Type B pancreatic cell (in vitro differentiated cells): ENCODE measurements at places on chromosomes 3 and 15. TPM values are rescaled to one million over a fixed set of nuclear protein-coding genes. Genes with fewer than 3 reads are reported as not detected.

DNA sequence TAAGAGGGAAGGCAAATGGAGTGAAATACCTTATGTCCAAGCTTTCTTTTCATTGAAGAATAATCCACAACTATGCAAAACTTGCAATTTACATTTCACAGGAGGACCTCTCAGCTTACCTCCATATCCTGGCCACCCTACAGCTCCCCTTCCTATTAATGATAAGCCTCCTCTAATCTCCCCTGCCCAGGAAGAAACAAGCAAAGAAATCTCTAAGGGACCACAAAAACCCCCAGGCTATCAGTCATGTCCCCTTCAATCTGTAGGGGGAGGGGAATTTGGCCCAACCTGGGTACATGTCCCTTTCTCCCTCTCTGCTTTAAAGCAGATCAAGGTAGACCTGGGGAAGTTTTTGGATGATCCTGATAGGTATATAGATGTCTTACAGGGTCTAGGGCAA, 11.0 kb upstream of the OSBPL11 start:
- no peak for DNase-seq

TUSC7 gene
- total RNA-seq = not detected in 2 replicates

- DNase-seq = no peak
These were observed 686.2 kb upstream of the NR2F2 start for GRCh38 chr15:95644100-95644875.

- DNase-seq = no peak
These were observed 98.5 kb downstream of the FRMD5 start for GRCh38 chr15:44096596-44096995.

DNA sequence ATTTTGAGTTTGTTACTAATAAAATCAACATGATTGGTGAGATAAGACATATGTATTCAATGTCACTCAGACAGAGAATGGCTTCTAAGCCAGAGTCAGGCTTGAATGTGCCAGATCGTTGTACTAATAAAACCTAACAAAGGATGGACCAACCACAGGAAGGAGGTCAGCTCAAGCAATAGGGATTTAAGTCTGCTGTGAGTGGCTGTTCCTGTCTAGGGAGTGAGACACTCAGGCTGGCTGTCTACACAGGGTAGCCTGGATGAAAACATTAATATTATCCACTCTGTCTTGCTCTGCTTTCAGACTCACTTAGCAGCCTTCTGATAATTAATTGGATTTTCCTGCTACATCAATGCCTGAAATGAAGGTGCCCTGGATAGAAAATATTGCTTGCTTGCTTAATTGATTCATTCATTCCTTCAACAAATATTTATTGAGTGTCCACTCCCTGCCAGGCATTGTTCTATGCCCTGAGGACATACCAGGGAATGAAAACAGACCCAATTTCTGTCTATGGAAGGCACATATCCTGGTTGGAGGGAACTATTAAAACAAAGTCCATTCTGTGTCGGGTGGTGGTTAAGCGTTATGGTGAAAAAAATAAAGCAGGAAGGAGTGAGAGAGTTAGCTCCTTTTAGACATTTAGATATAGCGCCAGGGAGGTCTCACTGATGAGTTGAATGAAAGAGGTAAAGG, 239.4 kb downstream of the CHST2 start:
- DNase-seq = no peak

DNA sequence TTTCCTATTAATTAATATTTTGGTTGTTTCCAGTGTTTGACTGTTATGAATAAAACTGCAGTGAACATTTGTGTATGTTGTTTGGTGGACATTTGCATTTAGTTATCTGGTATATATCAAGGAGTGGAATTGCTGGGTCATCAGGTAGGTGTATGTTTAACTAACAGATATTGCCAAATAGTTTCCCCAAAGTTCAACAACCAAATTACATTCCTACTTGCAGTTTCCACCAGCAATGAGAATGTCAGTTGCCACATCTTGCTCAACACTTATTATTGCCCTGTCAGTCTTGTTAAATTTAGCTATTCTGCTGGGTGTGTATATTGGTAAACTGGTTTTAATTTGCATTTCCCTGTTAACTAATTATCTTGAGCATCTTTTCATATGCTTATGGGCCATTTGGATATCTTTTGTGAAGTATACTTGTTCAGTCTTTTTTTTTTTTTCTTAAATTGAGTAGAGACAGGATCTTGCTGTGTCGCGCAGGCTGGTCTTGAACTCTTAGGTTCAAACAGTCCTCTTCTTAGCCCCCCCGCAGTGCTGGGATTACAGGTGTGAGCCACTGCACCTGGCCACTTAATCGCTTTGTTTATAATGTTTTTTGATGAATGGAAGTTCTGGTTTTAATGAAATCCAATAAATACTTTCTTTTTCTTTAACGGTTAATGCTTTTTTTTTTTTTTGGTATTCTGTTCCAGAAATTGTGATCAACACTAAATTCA, 7.9 kb downstream of the FEM1B start:
- DNase-seq = no peak

- DNase-seq = no peak
These were observed 45.7 kb upstream of the SKOR1 start for GRCh38 chr15:67779549-67780111.

DNA sequence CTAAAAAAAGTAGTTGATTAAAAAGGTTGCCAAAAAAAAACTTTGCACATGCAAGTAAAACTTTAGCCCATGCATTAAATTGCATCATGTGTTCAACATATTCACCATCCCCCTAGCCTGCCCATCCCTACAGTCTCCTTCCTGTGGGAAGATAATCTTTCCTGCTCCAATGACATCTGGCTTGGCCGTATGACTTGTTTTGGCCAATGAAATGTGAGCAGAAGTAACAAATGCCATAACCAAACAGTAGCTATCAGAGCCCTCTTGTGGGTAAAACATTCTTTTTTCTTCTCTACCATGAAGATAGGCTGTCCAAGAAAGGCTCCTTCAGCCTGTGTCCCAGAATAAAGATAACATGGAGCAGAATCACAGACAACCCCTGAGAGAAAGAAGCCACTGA, 15.3 kb downstream of the ERC2 start:
- no peak for DNase-seq

- DNase-seq = no peak
These were observed 36.8 kb upstream of the GOLGA6L2 start for GRCh38 chr15:23483821-23484299.

- no peak for DNase-seq
These were observed 223.6 kb upstream of the TBL1XR1 start for GRCh38 chr3:177420651-177421480.

GRCh38 chr3:42905740-42906069, 237 bp upstream of the ZNF662 start:
- no peak for DNase-seq

GRCh38 chr3:28986922-28987321, 293.9 kb upstream of the RBMS3 start:
- DNase-seq = no peak

DNA sequence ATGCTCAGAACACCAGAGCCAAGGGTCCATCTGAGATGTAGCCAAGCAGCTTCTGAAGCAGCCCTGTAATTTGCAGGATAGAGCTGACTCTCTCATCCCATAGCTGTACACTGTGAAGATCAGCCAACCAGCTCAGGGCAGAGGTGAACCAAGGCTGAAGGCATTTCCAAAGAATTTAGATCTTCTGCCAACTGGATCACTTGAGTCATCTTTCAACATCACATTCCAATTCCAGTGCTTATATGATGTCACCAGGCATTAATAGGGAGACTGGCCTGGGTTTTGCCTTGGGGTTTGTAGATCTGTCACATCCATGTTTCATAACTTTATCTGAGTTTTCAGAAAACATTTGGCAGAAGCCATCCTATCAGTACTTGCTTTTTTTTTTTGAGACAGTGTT, 98.2 kb downstream of the NR2F2 start:
- DNase-seq = no peak

DNAH1 gene
- total RNA-seq = 2.6 and 7.3 TPM in 2 replicates

SCG3 gene
- total RNA-seq = 13.0 and 18.2 TPM in 2 replicates

DNA sequence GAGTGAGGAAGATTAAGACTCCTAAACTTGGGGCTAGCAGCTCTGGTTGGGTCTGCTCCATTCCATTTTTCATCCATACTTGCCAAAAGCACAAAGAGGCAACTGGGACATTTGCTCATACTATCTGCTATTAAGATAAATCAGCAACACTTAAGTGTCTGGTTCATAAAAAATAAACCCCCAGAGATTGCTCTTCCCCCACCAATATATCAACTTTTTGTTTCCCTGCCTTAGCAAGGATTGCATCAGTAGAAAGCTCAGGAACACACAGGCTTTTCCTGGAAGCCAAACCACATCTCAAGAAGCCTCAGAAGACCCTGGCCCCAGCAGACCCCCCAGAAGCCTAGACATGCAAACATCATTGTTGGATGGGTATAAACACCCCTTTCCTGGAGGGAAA, 232.4 kb upstream of the WNT5A start:
- no peak for DNase-seq

NTRK3 gene
- total RNA-seq = 2.9 and 16.9 TPM in 2 replicates

DNA sequence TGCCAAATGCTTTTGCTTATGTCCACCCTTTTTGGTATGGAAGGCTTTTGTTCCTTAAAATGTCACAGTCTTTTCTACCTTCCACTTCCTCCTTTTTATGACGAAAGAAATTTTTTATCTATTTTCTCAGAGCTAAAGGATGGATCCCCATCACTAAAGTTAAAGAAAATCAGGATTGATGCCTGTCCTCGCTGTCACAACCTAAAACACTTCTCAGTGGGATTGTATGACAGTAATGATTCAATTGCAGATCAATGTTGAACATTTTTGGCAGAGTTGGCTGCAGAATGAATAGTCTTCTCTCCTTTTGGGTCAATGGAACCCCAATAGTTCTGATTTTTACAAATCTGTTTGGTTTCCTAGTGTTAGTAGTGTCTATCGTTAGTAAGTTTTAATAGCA, 549.8 kb upstream of the ROBO2 start:
- no peak for DNase-seq

DNA sequence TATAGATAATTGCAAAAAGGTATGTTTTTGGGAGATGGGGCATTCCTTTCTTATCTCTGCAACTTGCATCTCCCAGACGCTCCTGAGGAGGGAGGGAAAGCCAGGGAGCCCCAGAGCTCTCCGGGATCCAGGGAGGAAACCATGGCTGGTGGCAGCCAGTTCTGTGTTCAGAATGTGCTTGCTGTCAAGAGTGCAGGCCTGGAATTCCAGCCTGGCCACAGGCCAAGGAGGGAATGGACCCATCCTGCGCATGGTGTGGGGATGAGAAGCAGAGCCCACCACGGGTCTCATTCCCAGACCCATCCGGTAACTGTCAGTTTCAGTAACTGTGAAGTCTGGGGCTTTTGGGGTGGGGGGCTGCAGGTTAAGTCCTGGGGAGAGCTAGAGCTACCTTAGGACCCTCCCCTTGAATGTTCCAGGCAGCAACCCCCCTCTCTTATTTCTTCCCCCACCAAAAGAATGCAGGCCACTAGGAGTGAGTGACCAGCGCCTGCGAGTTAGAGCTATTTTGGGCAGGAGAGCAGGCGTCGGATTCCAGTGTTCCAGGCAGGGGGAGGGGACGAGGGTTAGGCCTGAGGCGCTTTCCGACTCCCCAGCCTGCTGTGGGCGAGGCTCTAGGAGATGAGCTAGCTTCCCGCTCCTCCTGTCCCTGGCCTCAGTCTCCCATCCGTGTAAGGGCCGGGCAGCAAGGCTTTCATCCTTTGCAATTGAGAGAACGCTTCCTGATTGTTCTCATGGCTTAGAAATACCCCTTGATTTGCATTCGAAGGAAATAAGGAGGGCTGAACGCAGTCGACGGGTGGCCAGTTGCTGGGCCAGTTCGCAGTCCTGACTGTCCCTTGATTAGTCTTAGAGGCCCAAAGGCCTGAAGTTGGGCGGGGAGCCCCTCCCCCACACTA, 781 bp upstream of the DAG1 start:
- DNase-seq = peak; percentile 75

- no peak for DNase-seq
These were observed 1.7 kb upstream of the PPARG start for GRCh38 chr3:12286927-12287726.

OR4F6 gene
- not detected in 2 replicates for total RNA-seq

- DNase-seq = no peak
These were observed 52.1 kb upstream of the IL12A start for GRCh38 chr3:159936541-159936940.

SLC28A2 gene
- total RNA-seq = 0.14 and 2.4 TPM in 2 replicates

GRCh38 chr3:47265725-47266428, 16.7 kb downstream of the KIF9 start:
- no peak for DNase-seq

DNA sequence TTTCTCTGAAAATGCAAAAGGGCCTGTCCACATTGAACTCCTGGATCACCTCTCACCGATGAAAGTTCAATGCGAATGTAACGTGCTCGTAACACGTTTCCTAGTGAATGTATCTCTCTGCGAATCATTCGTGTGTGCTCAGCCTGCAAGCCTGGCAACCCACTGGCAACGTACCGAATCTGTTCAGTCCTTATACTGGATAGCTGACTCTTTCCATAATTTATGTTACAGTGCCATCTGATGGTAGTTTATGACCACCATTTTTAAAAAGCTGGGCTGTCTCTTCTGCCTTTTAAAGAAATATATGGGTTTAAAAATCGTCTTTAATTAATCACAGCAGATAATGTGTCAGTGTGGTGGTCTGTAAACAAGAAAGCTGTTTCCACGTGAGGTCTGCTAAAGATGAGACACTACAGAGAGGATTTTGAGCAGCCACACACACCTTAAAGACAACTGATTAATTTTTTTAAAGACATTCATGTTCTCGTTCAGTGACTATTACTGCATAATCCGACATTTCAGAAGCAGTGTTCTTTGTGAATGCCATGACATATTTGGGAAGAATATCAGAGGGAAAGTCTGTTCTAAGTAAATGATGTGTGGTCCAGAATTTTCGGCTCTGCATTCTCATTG, 69.4 kb upstream of the FOXP1 start:
- DNase-seq = no peak

- no peak for DNase-seq
These were observed 92.5 kb downstream of the LIPC start for GRCh38 chr15:58524247-58524646.

GRCh38 chr3:48848816-48849515, 1.3 kb upstream of the PRKAR2A start:
- no peak for DNase-seq

- no peak for DNase-seq
These were observed 46.2 kb downstream of the DPH6 start for GRCh38 chr15:35499723-35500122.

NAALADL2 gene
- 5.8 and 9.9 TPM in 2 replicates for total RNA-seq

SAMD7 gene
- not detected in 2 replicates for total RNA-seq

DNA sequence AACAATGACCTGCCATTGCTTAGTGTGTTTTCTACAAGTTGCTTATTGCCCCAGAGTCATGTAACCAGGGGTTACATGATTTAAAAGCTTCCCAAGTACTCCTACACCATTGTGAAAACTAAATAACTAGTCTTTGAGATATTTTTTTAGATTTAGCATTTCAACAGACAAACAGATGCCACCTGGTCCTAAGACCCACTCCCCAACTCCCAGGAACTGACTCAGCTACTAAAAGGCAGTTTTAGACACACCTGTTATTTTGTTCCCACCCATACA, 28.1 kb upstream of the KBTBD12 start:
- DNase-seq = no peak
